ELF-1 (cell line): ENCODE measurements at places on chromosomes 3 and 15.

DNA sequence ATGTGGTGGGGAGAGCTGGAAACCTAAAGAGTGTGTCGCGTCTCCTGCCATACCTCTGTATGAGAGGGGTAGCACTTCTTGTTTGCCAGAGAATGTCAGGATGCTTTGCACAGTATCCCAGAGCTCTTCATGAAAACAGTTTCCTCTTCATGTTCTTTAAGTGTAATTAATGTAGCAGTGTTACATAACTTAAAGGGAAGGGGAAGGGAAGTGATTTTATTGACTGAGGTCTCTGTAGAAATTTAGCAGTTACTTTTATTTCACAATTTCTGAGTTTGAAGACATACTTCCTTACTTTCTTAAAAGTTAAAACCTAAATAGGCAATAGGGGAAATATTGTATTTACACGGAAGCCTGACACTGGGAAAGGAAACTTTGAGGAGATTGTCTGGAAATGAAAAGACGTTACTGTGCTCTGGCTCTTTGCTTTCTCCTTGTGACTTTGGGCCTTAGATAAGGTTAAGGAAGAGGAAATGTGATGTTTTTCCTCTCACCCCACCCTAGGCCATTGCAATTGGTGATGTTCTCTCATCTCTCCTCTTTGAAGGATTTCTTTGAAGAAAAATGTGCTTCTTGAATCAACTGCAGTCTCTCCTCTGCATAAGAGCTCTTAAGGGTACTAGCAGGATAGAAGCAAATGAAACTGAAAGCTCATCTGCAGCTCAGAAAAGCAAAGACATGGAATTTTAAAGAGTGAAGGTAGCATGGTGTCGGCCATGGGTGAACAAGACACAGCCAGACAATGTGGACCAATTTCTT, 6.0 kb downstream of the NXPE3 start:
- DNase-seq: no peak

GRCh38 chr3:112888381-112889085, 41.9 kb upstream of the CD200R1L start:
- DNase-seq: no peak

DNA sequence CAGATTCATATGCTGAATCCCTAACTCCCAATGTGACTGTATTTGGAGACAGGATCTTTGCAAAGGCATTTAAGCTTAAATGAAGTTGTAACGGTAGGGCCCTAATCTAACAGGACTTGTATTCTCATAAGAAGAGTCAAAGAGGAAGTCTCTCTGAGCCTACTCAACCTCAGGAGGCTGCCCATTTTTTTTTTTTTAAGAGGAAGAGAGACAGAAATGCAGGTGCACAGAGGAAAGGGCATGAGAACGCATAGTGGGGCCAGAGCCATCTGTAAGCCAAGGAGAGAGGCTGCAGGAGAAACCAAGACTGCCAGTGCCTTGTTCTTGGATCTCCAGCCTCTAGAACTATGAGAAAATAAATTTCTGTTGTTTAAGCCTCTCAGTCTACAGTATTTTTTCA, 28.4 kb downstream of the ZNF860 start:
- no peak for DNase-seq

GRCh38 chr3:71859123-71859519, 74.2 kb upstream of the PROK2 start:
- no peak for DNase-seq

GRCh38 chr3:134282659-134283047, 32.0 kb upstream of the RYK start:
- DNase-seq: peak; percentile 60

- DNase-seq: no peak
Observed at GRCh38 chr3:143608966-143609365, 239.3 kb downstream of the SLC9A9 start.

DNA sequence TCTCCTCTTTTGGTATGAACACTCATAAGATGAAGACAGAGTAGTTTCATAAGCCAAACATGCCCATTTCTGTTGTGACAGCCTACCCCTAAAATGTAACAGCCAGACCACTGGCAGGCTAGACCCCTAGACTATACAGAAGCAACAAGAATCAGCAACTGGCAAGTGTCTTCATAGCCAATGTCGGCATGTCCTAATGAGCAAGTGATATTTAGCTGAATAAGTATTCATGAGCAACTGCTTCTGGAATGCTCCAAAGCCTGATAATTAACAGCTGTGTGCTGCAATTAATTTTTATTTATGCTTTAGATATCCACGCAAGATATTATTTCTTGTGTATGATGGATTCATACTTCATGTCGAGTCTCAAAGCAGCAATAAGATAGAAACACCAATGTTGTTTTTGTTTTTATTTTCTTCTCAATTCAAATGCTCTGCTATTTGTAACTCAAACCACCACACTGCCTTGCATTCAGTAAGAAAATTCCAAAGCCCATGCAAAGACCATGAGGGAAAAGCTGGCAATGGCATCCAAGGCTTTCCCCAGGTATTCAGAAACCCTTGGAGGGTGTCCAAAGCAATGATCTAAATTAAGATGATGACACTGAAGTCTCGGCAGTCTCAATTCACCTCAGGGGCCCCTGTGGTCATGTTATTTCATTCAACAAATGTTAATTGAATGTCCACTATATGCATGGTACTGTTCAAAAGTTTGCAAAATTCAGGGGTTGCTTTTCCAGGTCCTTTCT, 167.7 kb upstream of the NECTIN3 start:
- no peak for DNase-seq

- no peak for DNase-seq
Observed at GRCh38 chr3:76474632-76475031, 565.3 kb upstream of the ROBO2 start.

DNA sequence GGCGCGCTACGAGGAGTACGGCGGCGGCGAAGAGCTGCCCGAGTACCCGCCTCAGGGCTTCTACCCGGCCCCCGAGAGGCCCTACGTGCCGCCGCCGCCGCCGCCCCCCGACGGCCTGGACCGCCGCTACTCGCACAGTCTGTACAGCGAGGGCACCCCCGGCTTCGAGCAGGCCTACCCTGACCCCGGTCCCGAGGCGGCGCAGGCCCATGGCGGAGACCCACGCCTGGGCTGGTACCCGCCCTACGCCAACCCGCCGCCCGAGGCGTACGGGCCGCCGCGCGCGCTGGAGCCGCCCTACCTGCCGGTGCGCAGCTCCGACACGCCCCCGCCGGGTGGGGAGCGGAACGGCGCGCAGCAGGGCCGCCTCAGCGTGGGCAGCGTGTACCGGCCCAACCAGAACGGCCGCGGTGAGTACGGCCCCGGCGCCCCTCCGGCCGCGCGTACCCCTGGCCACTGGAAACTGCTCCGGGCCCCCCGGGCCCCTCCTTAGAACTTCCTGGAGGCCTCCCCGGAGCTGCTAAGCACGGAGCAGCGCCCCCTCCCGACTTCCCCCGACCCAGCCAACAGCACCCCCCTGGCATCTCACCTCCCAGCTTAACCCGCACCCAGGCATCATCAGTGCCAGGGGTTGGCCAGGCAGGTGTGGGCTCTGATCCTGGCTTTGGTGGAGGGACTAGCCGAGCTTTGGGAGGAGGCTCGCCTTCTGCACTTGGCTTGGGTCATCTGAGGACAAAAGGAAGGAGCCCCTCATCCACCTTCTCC, 1.4 kb downstream of the LOXL1 start:
- DNase-seq: peak; percentile 74

DNA sequence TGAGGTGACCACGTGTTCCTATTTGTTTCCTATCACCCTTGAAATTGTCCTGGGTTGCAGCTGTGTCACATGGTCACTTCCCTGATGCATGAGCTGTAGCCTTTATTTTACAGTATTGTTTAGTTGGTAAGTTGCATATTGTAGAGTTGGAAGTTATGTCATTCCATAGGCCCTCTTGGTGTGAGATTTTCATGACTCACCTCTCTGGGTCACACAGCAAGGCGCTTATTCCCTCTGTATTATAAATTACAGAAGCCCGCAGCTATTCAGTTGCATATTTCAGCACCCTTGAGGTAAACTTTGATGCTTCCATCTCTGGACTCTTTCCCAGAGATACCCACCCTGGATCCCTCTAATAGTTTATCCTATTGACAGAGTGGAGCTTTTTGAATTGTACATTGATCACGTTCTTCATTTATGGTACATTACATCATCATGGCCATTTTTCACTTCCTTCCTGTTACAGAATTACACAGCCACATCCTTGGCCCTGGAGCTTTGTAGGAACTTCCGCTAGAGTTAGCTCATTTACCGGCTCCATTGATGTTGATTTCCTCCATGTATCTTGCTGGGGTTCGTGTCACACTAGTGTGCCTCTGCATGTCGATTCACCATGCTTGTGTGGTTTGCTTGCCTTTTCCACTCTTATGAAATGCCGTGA, 543.1 kb upstream of the RGMA start:
- DNase-seq: no peak
